CD4-positive, CD25-positive, alpha-beta regulatory T cell (primary cell): ENCODE measurements at places on chromosomes 7 and 10.
A peak's percentile ranks its signal among the peaks of the same experiment; 100 is the strongest.

GRCh38 chr7:155842496-155843265, 30.4 kb upstream of the SHH start:
- no peak for DNase-seq

- DNase-seq: no peak
These were observed 19.0 kb upstream of the MGMT start for GRCh38 chr10:129448086-129448485.

DNA sequence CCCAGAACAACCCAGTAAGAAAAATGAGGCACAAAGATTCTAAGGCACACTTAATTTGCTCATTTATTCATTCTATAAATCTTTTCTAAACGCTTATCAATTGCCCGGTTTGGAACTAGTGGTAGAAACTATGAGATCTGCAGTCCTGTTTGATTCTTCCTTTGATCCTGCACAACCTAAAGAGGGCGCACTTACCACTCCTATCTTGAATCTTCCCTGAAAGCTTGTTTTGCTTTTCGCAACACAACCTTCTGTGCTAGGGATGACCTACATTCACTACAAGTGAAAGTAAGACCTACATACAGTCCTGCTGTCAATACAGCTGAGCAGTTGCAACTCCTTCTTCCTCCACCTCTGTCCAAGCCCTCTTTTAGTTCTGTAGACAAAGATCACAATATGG, 12.6 kb upstream of the ARL4A start:
- peak; percentile 8 for DNase-seq

DNA sequence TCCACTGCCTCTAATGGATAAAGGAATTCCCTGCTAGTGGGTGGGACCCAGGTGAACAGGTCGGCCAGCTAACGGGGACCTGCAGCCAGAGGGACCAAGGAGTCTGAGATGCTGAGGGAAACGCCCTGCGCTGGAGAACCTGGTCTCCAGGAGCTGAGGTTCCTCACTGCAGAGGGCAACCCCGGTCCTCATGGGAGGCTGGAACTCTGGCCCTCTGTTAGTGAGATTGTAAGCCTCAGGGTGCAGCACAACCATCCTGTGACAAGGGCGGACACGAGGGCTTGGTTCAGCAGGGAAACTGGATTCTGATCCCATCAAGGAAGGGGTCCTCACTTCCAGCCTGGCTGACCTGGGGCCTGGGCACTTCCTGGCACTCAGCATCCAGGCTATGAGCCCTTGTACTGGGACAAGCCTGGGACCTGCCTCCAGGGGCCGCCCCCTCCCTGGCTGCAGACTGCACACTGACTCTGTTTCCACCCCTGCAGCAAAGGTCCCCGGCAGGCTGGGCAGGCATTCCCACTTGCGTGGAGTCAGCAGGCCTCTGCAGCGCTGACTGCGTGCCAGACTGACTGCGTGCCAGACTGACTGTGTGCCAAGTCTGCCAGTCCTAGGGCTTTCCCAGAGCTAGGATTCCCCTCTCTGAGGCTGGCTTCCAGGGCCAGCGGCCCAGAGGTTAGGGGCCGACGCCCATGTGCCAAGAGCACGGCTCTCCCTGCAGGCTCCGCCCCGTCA, 143.2 kb downstream of the MAPK8 start:
- no peak for DNase-seq

DNA sequence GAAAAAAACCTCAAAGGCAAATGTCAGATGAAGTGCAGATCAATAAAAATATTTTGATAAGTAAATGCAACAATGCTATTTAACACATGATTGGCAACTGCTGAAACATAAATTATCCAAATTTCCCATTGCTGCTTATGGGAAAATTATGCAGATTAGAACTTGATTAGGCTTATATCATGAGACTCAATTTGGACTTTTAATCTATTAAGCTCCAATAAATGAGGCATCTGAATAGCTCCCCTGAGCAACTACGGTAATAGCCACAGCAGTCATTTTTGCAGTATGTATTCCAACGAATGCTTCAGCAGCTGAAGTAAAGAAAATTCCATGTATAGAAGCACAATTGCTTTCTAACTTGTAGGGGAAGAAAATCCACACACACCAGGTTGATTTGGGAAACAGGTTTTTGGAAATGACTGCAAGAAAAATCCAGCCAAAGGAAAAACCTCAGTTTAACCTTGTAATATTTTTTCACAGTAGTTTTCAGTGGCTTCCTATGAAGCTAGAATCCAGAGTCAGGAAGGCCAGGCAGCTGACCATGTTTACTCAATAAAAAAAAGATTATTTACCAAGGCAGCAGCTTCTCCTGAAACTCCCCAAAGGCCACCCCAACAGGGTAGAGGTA, 716.1 kb downstream of the KCNMA1 start:
- DNase-seq: no peak

- DNase-seq: no peak
These were observed 107.3 kb downstream of the LRRN3 start for GRCh38 chr7:111198255-111198654.

DNA sequence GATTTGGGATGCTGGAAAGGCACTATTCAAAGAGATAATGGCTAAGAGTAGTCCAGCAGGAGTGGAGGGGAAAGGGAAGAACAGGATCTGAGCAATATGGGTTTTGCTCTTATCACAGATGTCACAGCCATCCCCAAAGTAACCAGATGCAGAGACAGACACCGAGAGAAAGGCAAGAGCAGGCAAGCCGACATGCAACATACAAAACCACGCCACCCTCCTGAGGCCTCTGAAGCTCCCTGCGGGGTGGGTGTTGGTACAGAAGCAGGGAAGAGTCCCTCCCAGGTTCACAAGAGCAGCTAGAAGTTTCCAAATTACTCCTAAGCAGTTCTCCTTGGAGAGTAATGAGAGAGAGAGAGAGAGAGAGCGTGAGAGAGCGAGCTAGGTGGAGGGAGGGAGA, 10.8 kb upstream of the C10orf53 start:
- DNase-seq: no peak

DNA sequence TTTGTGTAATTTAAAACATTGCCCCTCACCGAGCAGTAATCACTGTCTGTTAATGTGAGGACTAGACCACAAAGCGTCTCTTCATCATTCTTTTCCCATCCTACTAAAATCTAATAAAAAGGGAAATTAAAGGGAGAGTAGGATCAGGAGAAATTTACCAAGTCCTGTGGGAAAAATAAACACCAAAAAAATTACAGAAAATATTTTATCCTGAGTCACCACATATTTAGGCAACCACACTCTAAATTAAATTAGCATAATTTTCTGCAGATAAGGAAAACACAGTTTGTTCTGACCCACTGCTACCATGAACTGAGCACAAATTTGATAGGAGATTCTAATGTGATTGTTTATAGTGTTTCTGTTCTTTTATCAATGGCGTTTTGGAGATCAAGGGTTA, 49.3 kb downstream of the CCDC6 start:
- DNase-seq: no peak

GRCh38 chr10:29257106-29257783, 31.6 kb upstream of the LYZL1 start:
- DNase-seq: no peak

DNA sequence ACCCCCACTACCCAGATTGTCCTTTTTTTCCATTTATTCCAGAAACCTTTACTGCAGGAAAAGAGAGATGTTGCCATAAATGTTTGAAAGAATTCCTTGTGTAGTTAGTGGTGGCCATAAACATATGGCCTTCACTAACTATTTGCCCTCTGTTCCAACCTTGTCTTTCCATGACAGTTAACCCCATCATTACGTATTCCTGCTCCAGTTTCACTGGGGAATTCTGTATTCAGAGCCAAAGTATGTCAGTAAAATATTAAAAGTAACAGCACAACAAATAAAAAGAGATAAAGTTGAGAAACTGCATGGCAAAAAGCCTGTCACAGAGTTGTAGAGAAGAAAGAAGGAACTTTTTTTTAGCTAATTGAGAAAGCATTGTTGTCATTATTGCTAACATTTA, 261.3 kb downstream of the BICC1 start:
- no peak for DNase-seq

- DNase-seq: no peak
These were observed 28.9 kb upstream of the STK17A start for GRCh38 chr7:43553999-43554398.

- DNase-seq: no peak
These were observed 1.3 kb upstream of the VDAC2 start for GRCh38 chr10:75209086-75209920.

DNA sequence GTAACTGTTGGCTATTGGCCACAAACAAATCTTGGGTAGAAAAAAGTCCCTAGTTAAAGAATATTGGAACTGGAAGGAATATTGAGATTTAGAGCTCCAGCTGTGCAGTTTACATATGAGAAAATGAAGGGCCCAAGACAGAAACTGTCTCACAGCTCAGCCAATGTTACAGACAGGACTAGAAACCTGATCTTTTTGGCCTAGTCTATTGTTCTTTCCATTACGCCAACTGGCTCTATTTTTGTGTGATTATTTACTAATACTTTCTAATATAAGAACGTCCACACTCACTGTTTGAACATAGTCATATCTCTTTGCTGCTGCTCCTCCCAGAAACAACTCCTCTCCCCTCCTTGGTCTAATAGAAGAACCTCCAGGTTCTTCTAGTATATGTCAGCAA, 1.2 kb downstream of the WEE2 start:
- no peak for DNase-seq

GRCh38 chr10:72086466-72087391, 1.6 kb downstream of the SPOCK2 start:
- DNase-seq: peak; percentile 90

DNA sequence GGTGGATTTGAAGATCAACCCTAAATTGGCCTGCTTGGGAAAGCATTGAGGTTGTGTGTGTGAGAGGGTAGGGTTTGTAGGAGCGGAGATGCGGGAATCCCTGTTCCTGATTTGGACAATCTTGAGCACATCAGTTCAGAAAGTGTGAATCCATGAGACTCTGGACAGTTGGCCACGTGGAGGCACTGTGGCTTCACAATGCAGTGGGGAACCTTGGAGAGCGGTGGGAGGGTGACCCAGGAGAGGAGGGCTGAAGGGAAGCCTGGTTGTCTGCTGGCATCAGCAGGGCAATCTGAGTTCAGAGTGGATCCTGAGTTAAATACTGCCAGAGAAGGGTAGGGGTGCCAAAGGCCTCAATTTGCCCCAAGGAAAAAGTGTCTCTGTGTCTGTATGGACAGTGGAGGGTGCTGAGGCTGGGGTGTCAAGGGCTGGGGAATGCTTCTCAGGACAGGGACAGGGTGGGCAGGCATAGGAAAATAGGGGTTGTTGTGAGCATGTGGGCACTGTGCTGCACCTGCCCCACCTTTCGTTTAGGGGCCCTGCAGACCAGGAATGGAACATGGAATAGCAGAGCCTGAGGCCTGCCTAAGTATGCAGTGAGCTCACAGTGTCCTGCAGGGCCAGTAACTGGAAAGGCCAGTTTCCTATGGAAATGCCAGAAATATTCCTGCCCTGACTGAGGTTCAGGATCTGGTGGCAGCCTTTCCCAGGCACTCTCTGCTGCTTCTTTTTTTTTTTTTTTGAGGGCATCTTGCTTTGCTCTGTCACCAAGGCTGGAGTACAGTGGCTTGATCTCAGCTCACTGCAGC, 162.9 kb upstream of the PRSS58 start:
- no peak for DNase-seq

DNA sequence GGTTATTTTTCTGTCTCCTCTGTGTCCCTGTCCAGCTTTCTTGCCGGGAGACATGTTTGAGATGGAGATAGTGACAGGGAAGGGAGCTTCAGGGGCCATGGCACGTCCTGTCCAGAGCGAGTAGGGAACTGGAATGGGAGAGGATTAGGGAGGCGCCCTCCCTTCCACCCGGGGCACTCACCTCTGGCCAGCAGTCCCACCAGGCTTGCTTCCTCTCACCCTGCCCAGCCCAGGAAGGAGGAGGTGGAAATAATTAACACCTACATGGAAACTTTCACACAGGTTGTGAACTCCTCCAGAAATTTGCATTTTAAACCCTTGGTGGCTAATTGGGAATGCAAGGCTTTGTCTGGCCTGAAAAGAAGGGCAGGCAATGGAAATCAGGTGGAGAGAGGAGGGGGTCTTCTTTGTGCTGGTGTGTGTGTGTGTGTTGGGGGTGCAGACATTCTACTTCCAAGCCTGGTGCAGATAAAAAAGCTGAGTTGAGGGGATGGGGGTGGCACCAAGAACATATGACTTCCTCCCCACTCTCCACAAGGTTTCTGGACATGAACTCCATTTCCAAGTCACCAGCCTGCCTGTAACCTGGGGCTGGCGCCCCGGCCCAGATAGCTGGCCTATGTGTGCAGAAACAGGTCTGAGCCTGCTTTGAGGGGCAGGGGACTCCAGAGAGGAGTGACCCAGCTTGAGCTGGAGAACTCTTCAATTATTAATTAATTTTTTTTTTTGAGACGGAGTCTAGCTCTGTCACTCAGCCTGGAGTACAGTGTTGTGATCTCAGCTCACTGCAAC, 199.4 kb downstream of the CYP26A1 start:
- no peak for DNase-seq

- peak; percentile 91 for DNase-seq
These were observed 87.4 kb downstream of the BUB3 start for GRCh38 chr10:123241391-123242141.

DNA sequence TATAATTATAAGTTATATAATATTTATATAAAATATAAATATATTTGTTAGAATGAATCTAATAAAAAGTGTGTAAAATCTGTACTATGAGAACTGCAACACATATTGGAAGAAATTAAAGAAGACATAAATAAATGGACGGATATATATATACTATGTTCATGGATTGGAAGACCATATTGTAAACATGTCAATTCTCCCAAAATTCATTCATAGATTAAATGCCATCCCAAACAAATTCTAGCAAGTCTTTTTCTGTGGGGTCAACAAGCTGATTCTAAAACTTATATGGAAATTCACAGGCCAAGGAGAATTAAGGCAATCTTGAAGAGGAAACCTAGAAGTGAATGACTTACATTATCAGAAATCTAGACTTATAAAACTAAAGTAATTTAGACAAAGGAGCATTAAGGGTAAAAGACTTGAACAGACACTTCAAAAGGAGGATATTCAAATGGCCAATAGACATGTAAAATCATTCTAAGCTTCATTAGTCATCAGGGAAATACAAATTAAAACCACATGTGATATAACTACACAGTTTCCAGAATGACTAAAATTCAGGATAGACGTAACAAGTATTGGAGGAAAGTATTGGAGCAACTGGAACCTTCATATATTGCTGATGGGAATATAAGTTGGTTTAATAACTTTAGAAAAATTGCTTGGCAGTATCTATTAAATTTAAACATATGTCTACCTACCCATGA, 225.9 kb downstream of the EMX2 start:
- DNase-seq: no peak

DNA sequence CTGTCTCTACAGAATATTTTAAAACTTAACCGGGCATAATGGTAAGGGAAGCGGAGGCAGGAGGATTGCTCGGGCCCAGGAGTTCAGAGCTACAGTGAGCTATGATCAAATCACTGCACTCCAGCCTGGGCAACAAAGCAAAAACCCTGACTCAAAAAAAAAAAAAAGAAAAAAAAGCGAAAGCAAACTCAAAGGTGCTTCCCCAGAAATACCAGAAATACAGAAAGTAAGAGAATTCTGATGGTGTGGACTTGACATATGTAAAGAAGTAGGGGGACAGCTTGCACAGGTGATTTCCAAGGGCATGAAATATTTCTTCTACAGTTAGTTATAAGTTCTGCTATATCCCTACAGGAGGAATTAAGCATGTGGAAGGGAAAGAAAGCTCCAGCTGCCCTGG, 69.7 kb upstream of the APBB1IP start:
- no peak for DNase-seq
